ENCODE measurements at places on chromosomes 4 and X. TPM values are rescaled to one million over a fixed set of nuclear protein-coding genes. Genes with fewer than 3 reads are reported as not detected.
A peak's percentile ranks its signal among the peaks of the same experiment; 100 is the strongest.

DNA sequence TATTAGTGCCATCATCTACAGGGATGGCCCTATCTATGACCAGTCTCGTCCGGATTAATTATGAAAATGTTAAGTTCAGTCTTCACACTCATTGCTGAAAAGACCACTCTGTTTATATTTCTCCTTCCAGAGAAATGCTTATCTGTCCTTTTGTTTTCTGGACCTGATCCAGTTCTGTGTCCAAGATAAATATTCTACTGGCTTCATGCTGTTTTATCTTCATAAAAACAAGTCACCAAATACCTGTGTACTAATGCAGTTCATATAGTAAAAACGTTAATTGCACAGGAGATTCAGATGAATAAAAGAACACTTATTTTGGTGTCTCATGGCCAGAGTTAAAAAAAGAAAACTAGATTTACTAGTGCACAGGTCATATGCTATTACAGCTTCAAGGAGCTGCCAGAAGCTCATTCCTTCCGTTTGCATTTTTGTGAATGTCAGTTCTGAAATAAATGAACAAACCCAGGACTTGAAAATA lies 17.3 kb downstream of the FNIP2 start:
- DNase-seq = no peak
- no peak overlapping the region for H3K4me3 ChIP-seq
- H3K36me3 ChIP-seq = no peaks in the 10 kb centered on the region
- no peak overlapping the region for H3K27ac ChIP-seq

DNA sequence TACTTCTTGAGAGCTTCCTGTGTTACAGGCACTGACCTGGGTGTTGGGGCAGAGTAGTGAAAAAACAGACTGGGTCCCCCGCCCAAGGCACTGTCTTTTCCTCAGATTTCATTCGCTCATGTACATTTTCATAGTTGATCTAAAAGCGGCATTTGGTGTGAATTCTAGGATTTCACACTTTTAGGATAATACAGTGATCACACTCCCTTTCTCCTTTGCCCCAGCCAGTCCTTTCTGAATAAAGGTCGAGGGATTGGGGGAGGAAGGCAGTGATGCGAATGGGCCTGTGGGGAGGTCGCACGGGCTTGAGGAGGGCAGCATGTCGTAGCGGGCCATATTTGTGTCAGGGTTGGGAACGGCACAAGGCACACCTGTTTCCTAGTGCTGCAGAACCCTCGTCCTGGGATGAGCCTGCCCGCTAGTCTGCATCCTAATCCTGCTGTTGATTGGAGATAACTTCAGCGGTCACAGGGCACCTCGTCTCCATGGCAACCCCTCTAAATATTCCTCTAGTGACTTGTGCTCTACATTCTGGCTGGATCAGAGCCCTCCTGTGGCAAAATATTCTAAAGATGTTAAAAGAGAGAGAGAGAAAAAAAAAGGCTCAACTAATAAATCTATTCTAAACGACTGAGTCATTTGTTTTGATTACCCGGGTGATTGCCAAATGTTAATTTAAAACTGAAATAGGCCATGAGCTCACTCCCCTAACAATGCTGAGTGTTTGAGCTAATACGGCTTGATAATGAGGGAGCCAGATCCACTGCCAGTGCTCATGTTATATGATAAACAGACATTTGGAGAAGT lies 21.8 kb downstream of the FHL1 start:
- H3K4me3 ChIP-seq = no peak overlapping the region
- H3K36me3 ChIP-seq = no peaks in the 10 kb centered on the region
- no peak overlapping the region for H3K27ac ChIP-seq
- DNase-seq = peak; percentile 71

DNA sequence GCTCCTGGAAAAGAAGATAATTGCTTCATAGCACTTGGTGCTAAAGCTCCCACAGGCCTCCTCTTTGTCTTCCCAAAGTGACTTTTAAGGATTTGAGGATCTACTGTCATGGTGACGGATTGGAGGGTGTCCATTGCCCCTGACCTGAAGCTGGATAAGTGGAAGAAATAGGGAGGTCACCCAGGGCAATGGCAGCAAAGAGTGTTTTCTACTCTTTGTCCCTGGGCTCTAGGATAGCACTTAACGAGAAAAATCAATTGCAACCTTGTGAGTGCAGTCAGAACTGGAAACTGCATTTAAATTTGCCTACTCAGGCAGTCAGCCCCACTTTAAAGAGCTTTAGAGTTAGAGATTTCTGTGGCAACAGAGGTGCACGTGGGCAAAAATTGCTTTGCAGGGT lies 43.7 kb upstream of the XK start:
- no peak for DNase-seq
- H3K27me3 ChIP-seq = no peaks in the 10 kb centered on the region
- H3K4me3 ChIP-seq = no peak overlapping the region
- H3K4me1 ChIP-seq = no peaks in the 10 kb centered on the region
- H3K27ac ChIP-seq = no peak overlapping the region

DNA sequence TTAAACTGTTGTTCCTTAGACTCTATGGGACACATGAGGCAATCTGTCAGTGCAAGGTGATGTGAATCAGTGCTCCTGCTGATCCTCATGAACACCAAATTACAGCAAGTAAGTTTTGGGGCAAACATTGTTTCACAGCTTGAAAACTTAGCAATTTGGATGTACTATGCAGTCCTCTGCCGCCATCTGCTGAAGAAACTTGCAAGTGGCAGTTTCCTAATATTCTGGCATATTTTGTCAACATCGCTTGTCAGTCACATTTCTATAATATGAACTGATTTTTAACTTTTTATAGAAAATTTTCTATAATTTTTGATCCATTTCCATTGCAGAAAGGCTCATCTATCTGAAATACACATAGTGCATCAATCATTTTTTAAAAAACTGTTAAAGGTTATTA lies 56.3 kb downstream of the ZAR1 start:
- no peaks in the 10 kb centered on the region for H3K27me3 ChIP-seq
- H3K4me3 ChIP-seq = no peak overlapping the region
- H3K27ac ChIP-seq = no peak overlapping the region

DNA sequence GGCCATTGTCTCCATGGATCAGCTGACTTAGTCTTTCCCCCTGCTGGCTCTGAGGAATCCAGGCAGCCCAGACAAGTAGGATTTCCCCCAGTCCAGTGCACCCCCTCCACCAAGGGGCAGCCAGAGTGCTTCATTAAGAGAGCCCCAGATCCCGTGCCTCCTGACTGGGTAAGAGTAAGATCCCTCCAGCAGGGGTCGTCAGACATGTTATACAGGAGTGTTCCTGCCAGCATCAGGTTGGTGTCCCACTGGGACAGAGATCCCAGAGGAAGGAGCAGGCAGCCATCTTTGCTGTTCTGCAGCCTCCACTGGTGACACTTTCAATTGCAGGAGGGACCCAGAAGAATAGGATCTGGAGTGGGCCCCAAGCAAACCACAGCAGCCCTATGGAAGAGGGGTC lies 29.0 kb upstream of the INPP4B start:
- no peaks in the 10 kb centered on the region for H3K4me1 ChIP-seq
- peak; percentile 51 for DNase-seq
- no peak overlapping the region for H3K27ac ChIP-seq
- H3K36me3 ChIP-seq = no peaks in the 10 kb centered on the region
- H3K4me3 ChIP-seq = no peak overlapping the region
- no peaks in the 10 kb centered on the region for H3K27me3 ChIP-seq

GRCh38 chr4:137707626-137708025 lies 175.3 kb upstream of the PCDH18 start:
- peaks cover 5% of the 10 kb centered on the region for H3K4me1 ChIP-seq
- no peak for DNase-seq
- H3K36me3 ChIP-seq = peaks cover 3% of the 10 kb centered on the region
- no peak overlapping the region for H3K27ac ChIP-seq

- no peak overlapping the region for H3K4me3 ChIP-seq
- no peaks in the 10 kb centered on the region for H3K4me1 ChIP-seq
- H3K27ac ChIP-seq = no peak overlapping the region
- no peak for DNase-seq
- no peaks in the 10 kb centered on the region for H3K36me3 ChIP-seq
- H3K27me3 ChIP-seq = peaks cover 2% of the 10 kb centered on the region
Measured at GRCh38 chr4:8769645-8770517, 101.8 kb downstream of the HMX1 start.

The SRPX2 gene
- not detected for total RNA-seq

Measured in H9 (cell line).